Activated T-helper 1 cell treated with anti-CD3 and anti-CD28 coated beads, Interleukin-2, amount 50 U/mL, for 16 hours (primary cell): ENCODE measurements at places on chromosomes 3 and 15.

GRCh38 chr15:60223176-60223575 lies 174.6 kb downstream of the ANXA2 start:
- DNase-seq: no peak

DNA sequence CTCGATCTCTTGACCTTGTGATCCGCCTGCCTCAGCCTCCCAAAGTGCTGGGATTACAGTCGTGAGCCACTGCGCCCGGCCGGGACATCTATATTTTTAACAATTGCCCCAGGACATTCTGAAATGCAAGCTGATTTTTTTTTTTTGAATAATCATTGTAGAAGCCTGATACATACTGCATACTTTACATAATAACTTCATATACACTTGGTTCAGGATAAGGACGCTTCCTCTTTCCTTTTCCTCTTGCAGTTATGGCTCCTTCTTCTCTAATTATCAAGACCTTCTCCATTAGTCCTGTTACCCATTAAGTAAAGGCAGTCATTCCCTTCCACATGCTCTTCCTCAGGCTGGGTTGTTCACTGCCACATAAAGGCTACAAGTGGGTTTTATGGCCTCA lies 58.3 kb downstream of the SLCO3A1 start:
- DNase-seq: no peak

- DNase-seq: no peak
Observed at GRCh38 chr15:39183164-39183881, 397.6 kb upstream of the THBS1 start.

DNA sequence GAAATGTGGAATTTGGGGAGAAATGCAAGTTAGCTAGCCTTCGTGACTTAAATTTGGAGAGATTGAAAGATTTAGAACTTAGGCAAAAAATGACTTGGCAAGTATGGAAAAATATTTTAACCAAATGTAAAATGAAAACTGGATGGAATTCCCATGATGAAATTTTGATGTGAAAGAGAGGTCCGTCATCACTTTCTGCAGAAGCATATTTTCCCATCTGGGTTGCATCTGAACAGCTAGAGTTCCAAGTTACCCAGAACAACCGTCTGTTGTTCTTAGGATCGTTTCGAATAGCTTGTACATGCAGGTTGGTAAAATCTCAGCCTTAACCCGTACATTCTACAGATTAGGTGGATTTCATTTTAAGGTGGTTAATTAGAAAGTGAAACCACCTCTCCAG lies 136.3 kb downstream of the GHSR start:
- no peak for DNase-seq

- no peak for DNase-seq
Observed at GRCh38 chr3:104939196-104939595, 427.5 kb upstream of the ALCAM start.

DNA sequence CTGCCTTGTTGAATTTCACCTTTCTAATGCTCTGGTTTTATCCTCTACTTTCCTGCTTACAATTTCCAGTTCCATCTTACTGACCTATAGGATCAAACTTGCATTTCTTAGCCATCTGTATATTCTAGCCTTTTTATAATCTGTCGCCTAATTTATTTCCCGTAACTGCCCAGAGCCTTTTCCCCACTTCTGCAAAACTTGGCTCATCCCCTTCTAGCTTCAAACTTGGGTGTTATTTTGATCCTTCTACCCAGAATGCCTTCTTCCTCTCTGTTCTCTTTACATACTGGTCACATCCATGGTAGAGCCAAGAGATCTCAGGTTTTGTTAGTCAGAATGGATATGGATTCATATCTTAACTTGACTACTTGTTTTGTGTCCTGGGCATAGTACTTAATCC lies 2.6 kb downstream of the SACM1L start:
- no peak for DNase-seq

DNA sequence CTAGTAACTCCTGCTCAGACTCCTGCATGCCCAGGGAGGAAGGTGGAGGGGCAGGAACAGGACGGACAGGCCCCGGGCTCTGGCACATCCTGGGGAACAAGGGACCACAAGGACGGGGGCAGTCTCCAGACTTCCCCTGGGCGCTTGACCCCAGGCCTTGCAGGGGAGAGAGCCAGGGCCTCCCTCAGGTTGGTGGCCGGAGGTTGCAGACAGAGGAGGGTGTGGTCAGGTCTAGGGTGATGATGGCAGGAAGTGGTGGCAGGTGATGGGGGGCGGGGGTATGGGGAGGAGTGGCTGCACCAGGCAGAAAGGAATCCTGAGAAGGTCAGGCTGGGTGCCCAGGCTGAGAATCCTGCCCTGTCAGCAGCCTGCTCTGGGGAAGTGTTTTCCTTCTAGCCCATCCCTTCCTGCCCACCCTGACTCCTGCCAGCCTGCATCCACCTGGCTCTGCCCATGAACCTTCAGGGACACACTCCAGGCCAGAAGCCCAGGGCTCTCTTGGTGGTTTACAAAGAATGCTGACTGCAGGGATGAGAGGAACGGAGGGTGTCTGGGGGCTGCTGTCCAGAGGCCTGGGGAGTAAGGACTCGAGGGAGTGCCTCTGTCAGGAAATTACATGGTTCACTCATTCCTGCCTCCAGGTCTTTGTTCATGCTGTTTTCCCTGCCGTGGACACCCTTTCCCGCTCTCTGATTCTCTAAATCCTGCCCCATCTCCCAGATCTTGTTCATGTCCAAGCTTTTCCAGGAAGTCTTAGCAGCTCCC lies 15.8 kb downstream of the LOXL1 start:
- no peak for DNase-seq

DNA sequence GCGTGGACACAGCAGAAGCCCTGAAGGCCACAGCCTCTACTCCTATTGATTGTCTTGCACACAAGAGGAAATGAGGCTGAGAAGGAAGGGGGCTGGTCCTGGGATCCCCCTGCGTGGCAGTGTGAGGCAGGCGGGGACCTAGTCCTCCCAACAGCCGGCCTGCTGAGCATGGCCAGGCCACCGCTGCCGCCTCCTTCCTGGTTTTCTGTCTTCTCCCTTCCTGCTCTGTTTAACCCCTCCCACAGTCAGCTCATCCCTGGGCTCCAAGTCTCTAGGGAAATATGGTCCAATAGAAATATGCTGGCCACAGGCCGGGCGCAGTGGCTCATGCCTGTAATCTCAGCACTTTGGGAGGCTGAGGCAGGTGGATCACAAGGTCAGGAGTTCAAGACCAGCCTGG lies 42.1 kb upstream of the HES1 start:
- DNase-seq: no peak

DNA sequence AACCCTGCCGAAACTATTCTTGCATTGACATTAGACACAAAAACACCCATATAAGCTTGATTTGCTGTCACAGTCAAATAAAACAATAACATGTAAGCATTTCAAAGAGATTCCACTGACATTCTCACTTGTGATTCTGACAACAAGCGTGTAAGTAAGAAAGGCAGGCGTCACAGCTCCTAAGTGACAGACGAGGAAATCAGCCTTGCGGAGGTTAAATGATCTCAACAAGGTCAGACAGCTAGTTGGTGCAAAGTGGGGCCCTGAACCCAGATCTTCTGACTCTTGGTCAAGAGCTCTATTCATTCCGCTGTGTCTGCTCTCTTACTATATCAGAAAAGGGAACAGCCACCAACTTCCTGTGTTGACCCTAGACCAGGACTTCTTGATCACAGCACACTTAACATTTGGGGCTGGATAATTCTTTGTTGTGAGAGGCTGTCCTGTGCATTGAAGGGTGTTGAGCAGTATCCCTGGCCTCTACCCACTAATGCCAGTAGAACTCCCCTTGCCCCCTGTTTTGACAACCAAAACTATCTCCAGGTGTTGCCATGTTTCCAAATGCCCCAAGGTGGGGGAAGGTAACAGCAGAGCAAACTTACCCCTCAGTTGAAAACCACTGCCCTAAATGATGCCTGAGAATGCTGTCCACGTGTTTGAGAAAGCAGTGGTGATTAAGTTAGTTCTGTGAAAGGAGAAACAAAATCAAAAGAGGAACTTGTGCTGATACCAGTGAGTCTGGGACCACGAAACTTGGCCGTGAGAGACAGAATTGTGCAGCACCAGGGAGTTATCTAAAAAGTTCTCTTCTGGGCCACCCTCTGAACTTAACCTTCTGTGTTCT lies 86.1 kb downstream of the LIPC start:
- DNase-seq: no peak

GRCh38 chr3:171488479-171488878 lies 28.3 kb upstream of the TNIK start:
- no peak for DNase-seq

DNA sequence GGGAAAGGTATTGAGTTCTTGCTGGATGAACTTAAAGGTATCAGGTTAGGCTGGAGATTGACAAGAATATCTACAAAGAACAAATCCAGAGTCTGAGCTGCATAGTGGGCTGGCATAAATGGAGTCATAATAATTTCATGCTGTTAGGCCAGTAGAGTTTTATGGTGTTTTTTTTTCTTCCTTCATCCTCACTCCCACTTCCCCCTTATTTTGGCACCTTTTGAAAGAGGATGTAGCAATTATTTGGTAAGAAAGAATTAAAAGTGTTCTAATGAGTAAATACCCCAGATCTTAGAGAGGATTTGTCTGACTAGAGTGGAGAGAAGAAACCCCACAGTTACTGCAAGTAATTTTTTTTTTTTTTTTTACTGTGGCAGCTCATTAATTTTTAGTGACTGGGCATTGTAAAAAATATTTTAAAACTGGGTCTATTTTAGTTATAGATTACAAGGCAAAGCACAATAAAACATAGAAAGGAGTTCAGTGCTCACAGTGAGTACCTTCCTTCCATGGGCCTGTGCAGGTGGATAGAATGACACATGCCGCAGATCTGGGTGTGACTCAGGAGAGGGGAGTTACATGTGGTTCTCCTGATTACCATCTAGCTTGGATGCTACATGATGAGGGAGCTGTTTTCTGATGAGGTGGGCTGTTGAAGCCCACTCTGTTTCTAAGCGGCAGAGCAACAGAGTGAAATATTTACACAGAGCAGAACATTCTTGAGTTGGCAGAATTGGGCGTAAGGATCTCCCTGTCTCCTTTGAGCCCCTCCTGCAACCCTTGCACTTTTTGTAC lies 5.3 kb downstream of the EDEM1 start:
- no peak for DNase-seq

- no peak for DNase-seq
Observed at GRCh38 chr15:58491499-58492202, 59.9 kb downstream of the LIPC start.

DNA sequence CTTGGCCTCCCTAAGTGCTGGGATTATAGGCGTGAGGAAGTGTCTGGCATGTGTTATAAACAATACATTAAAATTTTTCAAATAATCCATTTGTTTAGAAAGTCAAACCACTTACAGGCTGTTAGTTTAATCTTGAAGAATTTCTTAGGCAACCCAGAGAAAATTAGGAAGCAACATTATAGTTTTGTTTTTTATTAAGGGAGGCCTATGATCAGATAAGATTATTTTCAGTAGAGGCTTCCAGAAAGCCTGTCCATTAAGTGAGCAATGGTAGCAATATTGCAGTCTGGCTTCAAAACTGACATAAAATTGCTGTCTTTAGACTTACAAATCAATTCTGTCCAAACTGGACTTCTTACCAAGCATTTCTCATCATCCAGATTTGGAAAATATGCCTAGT lies 49.6 kb downstream of the CD47 start:
- no peak for DNase-seq

DNA sequence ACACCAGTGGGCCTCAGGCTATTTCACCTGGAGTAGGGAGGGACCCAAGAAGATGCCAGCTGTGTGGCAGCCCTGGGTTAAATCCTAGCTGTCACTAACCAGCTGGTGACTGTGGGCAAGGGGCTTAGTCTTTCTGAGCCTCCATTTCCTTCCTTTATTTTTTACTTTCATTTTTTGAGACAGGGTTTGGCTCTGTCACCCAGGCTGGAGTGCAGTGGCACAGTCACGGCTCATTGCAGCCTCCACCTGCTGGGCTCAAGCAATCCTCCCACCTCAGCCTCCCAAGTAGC lies 108.0 kb upstream of the SMAD3 start:
- DNase-seq: no peak

DNA sequence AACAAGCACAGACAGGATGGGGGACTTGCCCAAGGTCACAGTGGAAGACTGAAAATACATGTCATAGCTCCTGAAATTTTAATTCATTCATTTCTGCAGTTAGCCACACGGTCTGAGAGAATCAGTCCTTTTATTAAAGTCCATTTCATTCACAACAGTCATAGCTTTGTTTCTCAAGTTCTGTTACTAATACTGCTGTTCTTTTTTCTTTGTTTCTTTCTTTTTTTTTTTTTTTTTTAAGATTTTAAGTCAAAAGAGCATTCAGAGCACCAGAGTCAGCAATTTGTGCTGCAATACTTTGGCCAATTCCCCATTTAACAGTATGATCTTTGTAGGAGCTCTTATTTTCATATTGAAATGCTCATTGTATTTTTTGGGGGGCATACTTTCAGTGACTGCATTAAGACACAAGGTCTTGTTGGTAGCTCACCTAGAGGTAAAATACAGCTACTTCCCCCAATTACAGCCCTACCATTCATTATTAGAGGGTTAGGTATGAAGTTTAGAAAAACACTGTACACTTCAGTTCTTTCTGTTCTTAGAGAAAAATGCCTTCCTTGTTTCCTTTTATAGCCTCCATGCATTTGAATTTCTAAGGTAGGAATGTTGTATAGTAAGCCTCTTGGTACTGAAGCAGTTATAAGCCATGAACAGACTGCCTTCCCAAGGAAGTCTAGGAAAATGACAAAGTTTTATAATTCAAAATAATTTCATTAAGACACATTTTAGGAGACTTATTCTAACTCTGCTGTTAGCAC lies 9.6 kb downstream of the GALK2 start:
- DNase-seq: no peak

GRCh38 chr3:101847328-101847727 lies 2.0 kb upstream of the NFKBIZ start:
- no peak for DNase-seq

- DNase-seq: no peak
Observed at GRCh38 chr3:108897883-108898282, 55.8 kb downstream of the GUCA1C start.

- no peak for DNase-seq
Observed at GRCh38 chr15:39290711-39291435, 290.0 kb upstream of the THBS1 start.

- no peak for DNase-seq
Observed at GRCh38 chr3:42226470-42227425, 39.2 kb downstream of the CCK start.

DNA sequence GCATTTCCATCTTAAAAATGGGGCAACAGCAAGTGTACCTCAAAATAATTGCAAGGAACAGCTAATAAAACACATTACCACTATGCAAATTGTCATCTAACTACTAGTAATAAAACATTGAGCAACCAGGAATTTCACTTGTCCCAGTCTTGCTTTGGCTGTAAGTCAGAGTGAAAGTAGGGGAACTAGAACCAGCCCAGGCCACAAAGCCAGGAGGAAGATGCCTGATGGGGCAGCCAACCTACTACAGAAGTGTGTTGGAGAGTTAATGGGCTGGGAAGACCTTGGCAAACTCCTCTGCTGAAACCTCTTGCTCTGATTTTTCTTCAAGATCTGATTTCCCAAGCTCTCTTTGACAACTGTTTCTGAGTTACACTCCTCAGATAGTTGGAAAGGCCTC lies 40.2 kb upstream of the LPP start:
- no peak for DNase-seq

DNA sequence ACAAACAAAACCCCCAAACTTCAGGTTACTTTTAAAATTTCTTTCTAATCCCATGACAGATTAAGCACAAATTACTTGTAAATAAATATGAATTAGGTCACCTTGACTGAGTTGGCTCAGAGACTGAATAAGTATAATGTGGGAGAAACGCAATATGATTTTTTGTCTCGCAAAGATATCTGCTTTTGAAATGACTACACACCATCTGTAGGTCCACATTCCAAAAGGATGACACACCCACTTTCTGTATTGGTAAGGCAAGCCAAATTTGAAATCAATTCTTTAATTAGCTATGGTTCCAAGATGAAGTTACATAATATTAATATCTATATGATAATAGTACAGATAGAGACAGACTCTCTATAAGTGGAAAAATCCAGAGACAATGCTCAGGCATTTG lies 66.9 kb upstream of the CSPG5 start:
- DNase-seq: no peak
